Midbrain (tissue), 1 donor: ENCODE measurements at places on chromosomes 6 and 20.
A peak's percentile ranks its signal among the peaks of the same experiment; 100 is the strongest.

DNA sequence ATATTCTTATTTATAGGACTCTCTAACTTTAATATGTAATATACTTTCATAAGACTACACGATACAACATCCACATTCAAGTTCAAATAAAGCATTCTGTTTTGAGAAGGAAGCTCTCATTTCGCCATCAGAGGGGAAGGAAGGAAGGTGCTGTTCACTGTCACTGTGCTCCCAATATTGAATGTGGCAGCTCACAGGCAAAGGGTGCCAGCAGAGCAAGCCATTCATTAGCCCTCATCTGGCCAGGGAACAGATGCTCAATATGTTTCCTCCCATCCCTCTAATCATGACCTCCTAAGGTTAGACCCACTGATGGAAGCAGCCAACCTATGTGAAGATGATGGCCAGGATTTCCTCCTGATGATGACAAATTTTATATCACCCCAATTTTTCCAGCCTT lies 154.4 kb downstream of the DST start:
- no peak for DNase-seq

GRCh38 chr6:126764671-126765070 lies 353.8 kb upstream of the RSPO3 start:
- DNase-seq: no peak

GRCh38 chr20:35888657-35889056 lies 65.6 kb downstream of the SCAND1 start:
- no peak for DNase-seq

- DNase-seq: no peak
These were observed 31.1 kb downstream of the EPM2A start for GRCh38 chr6:145704143-145704781.

- DNase-seq: no peak
These were observed 8.1 kb downstream of the SLC2A4RG start for GRCh38 chr20:63747622-63748069.

DNA sequence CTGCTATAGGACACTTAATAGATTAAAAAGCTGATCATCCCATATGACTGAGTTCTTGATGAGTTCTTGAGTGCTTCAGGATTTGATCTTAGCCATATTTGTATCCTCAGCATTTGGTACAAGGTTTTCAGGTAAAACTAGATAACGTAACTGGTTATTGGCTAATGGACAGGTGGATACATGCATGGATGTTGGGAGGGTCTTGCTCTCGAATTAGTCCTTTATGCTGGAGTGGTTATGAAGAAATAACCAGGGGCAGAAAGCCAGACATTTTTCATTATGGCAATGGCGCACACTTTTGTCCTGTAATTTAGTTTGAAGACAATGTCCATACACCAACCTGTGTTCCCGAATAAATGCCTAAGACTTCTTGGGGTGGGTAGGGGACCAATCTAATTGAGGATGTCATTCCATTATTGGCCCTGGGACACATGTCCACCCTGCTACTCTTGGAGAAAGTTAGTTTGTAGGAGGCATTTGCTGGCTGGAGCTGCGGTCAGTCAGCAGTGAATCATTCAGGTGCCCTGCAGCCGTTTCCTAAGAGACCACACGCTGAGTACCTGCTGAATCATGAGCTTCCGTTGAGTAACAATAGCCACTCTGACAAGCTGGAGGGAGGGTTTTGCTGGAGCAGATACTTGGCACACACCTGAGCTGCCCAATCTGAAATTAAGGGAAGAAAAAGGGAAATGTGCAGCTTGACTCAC lies 194.4 kb downstream of the FOXA2 start:
- DNase-seq: no peak

GRCh38 chr6:24493945-24494820 lies 586 bp upstream of the ALDH5A1 start:
- no peak for DNase-seq

GRCh38 chr6:6577735-6578134 lies 10.8 kb upstream of the LY86 start:
- DNase-seq: no peak

- DNase-seq: no peak
These were observed 1.2 kb downstream of the ZNF831 start for GRCh38 chr20:59164686-59165391.

DNA sequence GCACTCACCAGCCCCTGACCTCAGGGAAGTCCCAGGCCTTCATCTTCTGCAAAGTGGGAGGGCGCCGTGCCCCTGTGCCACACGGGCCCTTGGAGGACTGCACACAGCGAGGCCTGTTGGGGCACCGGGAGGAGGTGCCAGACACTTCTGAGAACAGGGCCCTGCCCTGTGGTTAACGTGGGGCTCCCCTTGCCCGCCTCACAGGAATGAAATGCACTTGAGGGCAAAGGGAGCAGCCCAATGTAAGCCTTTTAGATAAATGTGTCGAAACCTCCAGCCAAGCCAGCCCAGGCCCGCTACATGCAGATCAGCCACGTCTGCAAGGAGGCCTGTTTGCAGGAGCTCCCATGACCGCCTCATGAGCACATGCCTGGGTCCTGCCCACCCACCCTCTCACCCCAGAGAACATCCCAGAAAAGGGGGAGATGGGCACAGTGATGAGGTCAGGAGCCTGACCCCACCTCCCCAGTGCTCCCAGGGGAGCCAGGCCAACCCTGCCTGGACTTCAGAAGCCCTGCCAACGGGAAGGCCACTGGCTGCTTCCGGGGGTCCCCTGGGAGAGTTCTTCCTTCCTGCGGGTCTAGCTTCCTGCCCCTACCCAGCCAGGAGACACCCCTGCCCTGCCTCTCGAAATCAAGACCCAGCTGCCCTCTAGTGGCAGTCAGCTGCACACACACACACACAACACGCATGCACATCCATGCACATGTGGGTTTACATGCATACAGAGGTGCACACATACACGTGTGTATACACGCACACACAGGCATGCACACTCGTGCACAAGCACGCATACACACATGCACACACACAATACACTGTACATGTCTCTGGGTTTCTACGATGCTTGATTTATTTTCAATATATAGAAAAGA lies 178.7 kb downstream of the TAF4 start:
- DNase-seq: peak; percentile 43

DNA sequence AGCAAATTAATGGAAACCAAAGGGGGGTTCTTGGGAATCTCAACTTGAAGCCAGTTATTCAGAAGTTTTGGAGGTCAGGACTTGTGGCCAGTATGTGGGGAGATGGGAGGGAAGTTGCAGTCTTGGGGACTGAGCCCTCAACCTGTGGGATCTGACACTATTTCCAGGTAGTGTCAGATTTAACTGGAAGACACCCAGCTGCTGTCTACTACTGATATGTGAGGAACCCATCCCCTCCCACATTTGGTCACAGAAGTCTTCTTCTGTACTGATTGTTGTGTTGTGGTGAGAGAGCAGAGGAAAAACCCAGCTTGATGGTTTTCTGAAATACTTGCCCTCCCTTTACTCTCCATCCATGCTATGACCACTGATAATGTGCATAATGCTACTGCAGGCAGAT lies 134.0 kb downstream of the QRSL1 start:
- no peak for DNase-seq

DNA sequence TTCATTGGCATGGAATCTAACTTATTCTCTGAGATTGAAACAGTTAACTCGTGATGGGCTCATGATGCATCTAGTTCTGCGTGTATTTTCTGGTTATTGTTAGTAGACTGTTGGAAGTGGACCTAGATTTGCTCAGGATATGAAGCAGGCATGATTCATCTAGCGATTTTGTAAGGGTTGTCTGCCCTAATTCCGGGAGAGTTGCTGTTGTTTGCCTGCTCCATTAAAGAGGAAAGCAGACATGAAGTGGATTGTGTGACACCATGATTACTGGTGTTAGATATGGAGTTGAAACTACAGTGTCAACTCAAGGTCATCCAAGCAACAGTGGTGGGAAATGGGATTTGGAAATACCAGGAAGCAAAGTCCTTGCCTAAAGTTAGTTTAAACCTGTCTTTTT lies 41.0 kb downstream of the SOX4 start:
- DNase-seq: no peak

DNA sequence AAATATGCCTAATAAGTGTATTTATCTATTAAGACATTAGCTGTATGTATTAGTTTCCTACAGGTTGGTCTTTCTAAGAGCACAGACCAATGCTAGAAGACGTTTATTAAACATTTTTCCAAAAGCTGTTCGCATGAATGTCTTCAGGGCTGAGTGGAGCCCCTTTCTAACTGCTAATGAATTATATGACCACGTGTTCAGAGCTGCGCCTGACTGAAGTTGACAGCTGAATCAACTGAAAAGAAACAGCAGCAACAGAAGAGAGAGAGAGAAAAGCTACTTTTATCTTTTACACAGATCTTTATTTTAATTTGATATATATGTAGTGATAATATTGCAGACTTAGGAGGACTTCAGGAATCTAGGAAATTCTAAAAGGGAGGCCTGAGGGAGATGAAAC lies 75.2 kb upstream of the ARID1B start:
- DNase-seq: no peak

DNA sequence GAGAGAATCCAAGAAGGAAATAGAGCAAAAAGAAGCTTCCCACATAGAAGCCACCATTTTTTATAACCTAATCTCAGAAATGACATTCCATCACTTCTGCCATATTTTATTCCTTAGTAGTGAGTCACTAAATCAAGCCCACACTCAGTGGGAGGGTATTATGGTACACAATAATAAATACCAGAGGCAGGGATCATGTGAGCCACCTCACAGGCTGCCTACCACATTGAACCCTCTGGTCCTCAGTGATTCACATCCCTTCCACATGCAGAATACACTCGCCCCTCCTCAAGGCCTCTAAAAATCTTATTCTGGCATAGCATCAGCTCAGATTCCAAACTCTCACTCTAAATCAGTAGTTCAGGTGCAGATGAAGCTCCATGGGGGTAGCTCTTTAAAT lies 49.4 kb downstream of the TMC2 start:
- DNase-seq: no peak

DNA sequence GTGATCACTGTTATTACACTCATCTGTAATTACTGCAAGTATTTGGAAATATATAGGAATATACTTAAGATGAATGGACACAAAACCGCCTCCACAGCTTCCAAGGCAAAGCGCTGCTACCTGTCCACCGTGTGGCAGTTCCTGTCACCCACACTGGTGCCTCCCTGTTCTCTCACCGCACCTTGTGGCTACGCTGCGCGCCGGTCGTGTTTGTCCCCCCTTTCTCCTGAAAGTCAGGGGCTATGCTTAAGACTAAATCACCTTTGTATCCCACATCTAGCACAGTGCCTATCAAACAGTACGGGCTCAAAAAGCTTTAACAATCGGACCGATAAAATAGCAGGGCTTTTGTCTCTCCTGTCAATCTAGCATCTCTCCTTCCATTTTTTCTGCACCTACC lies 23.0 kb downstream of the LY86 start:
- no peak for DNase-seq

GRCh38 chr6:122694075-122694474 lies 83.9 kb downstream of the PKIB start:
- DNase-seq: no peak

- no peak for DNase-seq
These were observed 17.1 kb downstream of the GSTA2 start for GRCh38 chr6:52746213-52746612.

DNA sequence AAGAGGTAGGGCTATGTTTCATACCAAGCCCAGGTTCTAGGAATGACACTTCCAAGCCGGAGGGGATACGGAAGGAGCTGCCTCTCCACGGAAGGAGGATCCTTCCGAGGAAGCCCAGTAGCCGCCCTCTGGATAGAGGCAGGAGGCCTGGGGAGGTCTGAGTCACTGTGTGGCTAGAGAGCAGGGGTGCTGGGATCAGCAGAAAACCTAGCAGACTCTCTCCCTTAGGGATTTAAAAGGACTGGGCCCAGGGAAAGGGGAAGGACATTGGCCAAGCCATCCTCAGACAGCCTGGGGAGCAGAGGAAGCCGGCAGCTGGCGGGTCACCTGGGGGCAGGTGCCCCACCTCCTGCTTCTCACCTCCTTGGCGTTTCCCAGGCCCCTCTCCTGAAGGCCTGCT lies 36.6 kb upstream of the NFATC2 start:
- no peak for DNase-seq

GRCh38 chr6:120774275-120774674 lies 560.0 kb downstream of the TBC1D32 start:
- no peak for DNase-seq

DNA sequence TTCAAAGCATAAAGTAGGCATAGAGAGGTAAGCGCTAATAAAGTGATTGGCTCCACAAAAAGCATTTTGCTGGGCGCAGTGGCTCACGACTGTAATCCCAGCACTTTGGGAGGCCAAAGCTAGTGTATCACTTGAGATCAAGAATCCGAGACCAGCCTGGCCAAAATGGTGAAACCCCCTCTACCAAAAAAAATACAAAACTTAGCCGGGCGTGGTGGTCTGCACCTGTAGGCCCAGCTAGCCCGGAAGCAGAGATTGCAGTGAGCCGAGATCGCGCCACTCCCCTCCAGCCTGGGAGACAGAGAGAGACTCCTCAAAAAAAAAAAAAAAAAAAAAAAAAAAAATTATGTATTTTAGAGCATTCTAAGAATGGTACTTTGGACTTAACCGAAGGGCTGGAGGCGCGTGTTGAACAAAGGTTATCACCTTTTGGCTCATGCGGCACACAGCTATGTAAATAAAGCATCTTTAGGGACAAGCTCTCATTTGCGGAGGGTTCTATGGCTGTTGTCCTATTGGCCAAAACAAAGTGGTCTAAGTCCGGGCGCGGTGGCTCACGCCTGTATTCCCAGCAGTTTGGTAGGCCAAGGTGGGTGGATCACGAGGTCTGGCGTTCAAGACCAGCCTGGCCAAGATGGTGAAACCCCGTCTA lies 17.4 kb downstream of the HFE start:
- no peak for DNase-seq

DNA sequence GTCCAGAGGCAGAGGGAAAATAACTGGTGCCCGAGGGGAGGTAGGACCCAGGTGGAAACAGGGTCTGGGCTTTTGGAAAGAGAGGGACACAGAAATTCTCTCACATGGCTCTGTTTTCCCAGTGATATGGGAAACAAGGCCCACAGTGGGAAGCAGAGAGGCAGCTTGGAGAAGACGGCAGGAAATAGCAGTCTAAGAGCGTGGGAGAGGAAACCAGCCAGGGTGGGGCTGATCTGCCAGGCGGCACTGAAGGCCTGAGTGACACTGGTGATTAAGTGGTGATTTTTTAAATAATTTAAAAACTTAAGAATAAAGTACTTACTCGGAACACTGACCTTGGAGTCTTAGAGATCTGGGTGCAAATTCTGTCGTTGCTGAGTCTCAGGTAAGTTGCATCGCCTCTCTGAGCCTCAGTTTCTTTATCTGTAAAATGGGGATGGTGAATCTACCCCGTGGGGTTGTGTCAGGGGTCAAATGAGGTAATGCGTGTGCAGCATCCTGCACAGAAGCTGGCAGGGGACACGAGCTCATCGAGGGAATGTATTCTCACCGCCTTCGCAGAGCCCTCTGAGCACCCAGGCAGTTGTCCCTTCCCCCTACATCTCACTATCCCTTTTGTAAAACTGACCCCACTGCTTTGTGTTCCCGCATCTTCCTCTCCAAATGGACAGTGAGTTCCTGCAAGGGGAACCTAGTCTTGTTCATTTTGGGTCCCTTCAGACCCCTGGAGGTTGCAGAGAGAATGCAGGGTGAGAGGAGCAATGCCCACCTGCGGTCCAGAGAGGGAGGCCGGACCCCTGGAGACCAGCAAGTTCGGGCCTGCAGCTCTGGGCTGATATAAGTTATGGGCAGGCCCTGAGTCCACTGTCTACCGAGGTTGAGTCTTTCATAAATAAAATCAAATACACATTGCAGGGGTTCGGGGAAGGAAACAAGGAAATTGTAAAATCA lies 228.6 kb upstream of the PMEPA1 start:
- no peak for DNase-seq

GRCh38 chr20:1646975-1647431 lies 10.6 kb downstream of the SIRPG start:
- DNase-seq: no peak

- peak; percentile 38 for DNase-seq
These were observed 380.5 kb downstream of the C6orf118 start for GRCh38 chr6:164928728-164929407.

- DNase-seq: no peak
These were observed 151.8 kb upstream of the HEY2 start for GRCh38 chr6:125597411-125598253.
